DMS153 (cell line): ENCODE measurements at places on chromosomes 4 and X.
A peak's percentile ranks its signal among the peaks of the same experiment; 100 is the strongest.

GRCh38 chr4:114161809-114162208 lies 182.4 kb upstream of the ARSJ start:
- no peak for DNase-seq

GRCh38 chr4:145618210-145618931 lies 814 bp upstream of the MMAA start:
- no peak for DNase-seq

DNA sequence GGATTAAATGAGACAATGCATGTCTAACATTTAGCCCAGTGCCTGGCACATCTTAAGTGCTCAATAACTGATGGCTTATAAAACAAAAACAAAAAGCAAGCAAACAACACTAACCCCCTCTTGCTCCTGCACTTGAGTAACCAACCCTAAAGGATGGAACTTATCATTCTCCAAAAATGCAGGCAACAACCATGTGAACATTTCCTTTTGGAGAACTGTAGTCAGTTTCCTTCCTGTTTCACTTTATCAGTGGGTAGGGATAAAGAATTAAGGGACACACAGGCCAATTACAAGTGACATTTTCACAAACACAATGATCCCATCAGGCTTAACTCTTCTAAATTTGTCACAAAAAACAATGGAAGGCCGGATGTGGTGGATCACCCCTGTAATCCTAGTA lies 30.4 kb downstream of the RPS3A start:
- DNase-seq, result no peak

DNA sequence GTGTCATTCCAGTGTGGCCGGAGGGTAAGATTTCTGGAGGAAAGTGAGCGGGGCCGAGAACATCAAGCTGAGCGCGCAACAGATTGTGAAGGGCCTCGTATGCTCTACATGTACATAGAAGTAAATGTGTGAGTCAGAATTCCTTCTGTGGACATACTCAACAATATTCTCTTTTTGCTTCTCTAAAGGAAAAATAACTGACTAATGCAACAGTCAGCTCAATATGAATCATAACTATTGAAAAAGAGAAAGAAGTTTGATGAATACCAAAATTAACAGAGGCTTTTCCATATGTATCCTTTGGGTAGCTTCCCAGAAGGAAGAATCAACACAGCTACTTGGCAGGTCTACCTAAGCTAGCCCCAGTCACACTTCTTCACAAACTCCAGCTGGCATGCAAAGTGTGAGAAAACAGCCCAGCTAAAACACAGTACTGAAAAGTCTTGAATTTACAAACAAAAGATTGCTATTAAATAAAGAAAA lies 87.5 kb upstream of the ZFP42 start:
- DNase-seq, result no peak

- DNase-seq, result no peak
These were observed 34.4 kb downstream of the MGARP start for GRCh38 chr4:139245590-139245989.

GRCh38 chr4:152618971-152619370 lies 60.8 kb downstream of the TMEM154 start:
- DNase-seq, result no peak

DNA sequence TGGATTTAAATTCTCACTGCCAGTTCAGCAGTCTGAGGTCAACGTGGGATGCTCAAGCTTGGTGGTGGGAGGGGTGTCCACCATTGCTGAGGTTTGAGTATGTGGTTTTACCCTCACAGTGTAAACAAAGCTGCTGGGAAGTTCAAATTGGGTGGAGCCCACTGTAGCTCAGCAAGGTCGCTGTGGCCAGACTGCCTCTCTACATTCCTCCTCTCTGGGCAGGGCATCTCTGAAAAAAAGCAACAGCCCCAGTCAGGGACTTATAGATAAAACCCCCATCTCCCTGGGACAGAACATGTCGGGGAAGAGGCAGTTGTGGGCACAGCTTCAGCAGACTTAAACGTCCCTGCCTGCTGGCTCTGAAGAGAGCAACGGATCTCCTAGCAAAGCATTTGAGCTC lies 14.9 kb upstream of the RRAGB start:
- DNase-seq, result no peak

GRCh38 chr4:144356941-144357381 lies 216.4 kb upstream of the GYPA start:
- no peak for DNase-seq

GRCh38 chr4:106380179-106380578 lies 11.6 kb upstream of the GIMD1 start:
- no peak for DNase-seq

DNA sequence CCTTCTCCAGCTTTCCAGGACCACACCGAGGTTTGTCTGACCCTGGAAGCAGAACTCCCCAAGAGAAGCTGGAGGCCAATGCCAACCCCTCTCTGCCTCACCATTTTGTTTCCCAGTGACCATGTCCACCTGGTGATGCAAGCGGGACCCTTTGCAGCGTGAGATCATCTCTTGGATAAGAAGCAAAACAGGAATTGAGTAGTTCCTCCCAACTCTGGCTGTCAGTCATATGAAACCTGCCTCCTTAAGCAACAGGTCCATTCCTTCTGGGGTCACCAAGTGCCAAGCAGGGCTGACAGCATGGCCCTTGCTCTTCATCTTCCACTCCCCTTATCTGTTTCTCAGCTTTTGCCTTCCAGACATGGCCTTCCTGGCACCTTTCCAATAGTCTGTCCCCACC lies 41.3 kb upstream of the MTM1 start:
- DNase-seq, result no peak

GRCh38 chr4:122963216-122963615 lies 40.8 kb upstream of the NUDT6 start:
- DNase-seq, result no peak

GRCh38 chr4:47109379-47109778 lies 78.0 kb downstream of the GABRB1 start:
- DNase-seq, result no peak

DNA sequence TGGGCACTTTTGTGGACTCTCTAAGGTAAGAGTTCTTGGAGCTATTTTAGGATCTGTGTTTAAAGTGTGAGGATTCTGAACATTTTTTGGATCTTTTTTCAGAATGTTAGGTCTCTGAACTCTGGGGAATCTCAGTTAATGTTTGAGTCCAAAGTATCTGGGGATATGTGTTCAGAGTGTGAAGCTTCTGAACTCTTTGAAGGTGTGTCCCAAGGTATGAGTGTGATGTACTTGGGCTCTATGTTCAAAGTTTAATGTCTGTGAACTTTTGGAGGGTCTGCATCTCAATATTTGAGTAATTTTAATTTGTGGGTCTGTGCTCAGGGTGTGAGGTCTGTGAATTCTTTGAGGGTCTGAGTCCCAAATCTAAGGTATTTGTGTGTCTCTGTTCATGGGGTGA lies 35.4 kb upstream of the PAGE4 start:
- DNase-seq, result no peak

DNA sequence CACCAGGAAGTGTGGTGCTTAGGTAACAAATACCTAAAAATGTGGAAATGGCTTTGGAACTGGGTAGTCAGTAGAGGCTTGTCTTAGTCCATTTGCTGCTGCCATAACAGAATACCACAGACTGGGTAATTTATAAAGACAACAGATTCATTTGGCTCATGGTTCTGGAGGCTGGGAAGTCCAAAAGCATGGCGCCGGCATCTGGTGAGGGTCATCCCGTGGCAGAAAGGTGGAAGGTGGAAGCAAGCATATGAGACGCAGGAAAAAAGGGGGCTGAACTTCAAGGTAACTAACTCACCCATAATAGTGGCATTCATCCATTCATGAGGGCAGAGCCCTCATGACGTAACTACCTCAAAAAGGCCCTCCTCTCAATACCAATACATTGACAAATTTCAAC lies 6.6 kb downstream of the FAM3A start:
- DNase-seq, result no peak

GRCh38 chrX:133090236-133090809 lies 6.6 kb downstream of the USP26 start:
- no peak for DNase-seq

DNA sequence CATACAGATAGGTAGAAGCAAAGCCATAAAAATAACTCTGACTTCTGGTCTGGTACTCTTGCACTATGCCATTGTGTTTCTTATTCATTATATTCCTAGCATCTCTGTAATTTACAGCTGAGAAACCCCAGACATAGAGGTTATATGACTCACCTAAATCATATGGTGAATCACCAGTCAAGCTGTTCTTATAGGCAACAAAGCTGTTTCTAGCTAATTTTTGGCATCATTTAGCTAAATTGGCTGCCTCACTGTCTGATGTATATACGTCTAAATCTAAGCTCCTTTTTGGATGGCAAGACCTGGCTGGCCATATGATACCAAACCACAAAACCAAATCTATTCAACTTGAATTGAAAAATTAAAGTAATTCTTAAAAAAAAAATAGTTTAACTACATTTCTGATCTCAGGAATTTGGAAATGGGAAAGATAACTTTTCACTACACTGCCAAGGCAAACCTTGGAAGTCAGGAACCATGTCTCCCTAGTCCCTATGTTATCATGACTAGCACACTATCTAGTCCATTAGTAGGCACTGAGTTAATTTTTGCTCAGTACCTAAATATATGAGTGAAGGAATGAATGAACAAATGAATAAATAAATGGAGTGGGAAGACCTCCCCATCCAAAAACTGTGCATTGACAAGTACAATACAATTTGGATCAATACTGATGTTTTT lies 41.3 kb upstream of the STAG2 start:
- no peak for DNase-seq

DNA sequence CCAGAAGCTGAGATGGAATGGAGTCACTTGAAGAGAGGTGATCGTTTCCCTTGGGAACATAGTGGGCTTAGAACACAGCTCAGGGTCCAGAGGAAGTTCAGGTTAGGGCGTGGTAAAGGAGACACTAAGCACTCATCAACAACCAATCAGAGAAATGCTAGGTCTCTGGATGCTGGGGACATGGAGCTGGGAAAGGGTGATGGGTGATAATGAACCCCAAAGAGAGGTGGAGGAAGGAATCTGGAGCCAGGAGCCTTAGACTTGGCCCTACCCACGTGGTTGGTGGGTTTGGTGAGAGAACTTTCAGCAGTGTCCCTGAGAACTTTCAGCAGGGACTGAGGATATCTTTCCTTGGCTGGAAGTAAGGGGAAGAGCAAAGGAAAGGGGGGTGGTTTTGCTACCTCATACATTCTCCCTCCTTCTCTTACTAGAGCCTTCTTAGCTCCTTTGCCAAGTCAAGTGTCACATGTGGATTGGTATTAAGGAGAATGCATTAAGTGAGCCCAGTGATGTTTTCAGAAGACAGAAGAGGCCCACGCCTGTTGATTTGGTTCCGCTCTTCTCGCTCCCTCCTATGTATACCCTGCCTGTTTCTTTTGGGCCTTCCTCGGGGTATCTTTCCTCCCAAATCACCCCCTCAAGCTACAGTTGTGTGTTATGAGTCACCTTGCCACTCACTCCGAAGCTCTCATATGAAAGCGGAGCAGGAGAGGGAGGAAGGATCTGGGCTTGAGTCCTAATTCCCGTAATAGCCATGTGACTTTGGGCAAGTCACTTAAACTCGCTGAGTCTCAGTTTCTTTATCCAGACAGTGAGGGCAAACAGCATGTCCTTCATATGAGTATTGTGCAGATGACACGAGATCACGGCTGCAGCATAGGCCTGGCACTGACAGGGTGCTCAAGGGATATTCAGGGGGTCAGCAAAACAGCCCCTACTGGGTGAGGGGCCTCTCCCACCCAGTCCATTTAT lies 63.1 kb downstream of the TSC22D3 start:
- DNase-seq, result no peak

- DNase-seq, result peak; percentile 25
These were observed 18.8 kb downstream of the SPACA5 start for GRCh38 chrX:48025561-48025960.

DNA sequence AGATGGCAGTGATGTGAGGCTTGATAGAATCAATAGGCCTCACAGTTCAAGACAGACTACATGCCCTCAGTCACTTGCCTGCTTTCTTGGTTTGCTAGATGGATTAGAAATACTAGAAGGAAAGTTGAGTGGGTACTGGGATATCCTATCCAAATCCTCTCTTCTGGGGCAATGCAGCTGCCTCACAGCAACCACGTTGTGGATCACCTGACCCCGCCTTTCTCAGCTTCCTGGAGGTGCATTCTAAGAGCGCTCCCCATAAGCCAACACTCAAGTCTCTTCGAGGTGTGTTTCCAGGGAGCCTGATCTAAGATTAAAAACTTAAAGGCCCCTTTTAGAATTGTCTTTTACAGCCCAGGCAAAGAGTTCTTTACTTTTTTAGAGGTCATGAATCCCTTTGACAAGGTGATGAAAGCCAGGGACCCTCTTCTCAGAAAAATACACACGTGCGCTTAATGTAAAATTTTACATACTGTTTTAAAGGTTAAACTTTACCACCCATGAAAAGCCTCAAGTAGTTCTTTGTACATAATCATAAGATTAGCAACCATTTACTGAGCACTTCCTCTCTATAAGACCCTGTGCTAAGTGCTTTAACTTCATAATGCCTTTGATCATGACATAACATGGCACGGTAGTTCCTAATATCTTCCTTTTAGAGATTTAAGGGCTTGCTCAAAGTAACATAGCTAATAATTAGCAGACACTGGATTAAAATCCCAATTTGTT lies 840 bp upstream of the RPL34 start:
- DNase-seq, result no peak

GRCh38 chr4:6710996-6711395 lies 1.3 kb upstream of the MRFAP1L1 start:
- DNase-seq, result no peak

GRCh38 chrX:48474127-48474526 lies 1.9 kb upstream of the FTSJ1 start:
- no peak for DNase-seq

DNA sequence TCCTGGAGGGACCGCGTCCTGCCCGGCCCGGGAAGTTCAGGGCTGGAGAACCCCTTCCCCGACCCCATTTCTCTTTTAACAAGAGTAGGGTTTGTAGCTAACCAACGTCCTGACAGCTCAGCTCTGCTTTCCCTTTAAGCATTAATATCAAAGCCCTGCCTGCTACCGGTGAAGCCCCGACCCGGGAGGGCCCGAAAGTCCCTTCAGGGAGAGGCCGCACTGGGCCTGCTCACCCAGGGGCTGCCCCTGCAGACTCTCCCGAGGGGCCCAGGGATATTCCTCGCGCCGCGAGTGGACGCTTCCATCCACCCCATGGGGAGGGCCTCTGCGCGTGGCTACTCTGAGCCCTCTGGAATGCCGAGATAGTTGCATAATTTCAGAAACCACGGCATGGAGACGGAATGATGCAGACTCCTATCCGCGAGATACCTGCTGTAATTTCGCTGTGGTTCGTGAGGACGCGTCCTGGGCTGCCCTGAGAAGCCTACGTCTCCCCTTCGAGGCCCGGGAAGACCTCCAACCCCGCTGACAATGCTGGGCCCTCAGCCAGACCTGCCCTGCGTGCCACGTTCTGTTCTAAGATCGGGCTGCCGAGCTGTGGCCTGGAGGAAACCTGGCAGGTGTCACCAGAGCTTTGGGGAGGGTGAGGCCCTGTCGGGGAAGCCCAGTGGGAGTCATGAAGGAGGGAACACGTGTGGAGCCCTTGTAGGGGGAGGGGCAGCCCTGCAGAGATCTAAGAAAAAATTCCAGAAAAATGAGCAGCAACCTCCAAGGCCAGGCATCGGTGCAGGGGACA lies 999 bp upstream of the CTBP1 start:
- DNase-seq, result no peak

GRCh38 chrX:47633689-47634590 lies 4.2 kb upstream of the CFP start:
- DNase-seq, result no peak
